ENCODE measurements at places on chromosomes 3 and 15. TPM values are rescaled to one million over a fixed set of nuclear protein-coding genes. Genes with fewer than 3 reads are reported as not detected.

The HIGD2B gene
- not detected for polyA plus RNA-seq

The SAMD7 gene
- polyA plus RNA-seq = not detected

The SHC4 gene
- 4.5 TPM for polyA plus RNA-seq

The LRRC34 gene
- polyA plus RNA-seq = 1.1 TPM

The FSTL1 gene
- 12.3 TPM for polyA plus RNA-seq

The GABRB3 gene
- 74.6 TPM for polyA plus RNA-seq

The HHLA2 gene
- polyA plus RNA-seq = not detected

The RLBP1 gene
- 0.16 TPM for polyA plus RNA-seq

The SLC15A2 gene
- 1.6 TPM for polyA plus RNA-seq

The CFAP91 gene
- 12.5 TPM for polyA plus RNA-seq

The IMPG2 gene
- polyA plus RNA-seq = 5.2 TPM

The SNX22 gene
- polyA plus RNA-seq = 0.38 TPM

The SLC7A14 gene
- 5.1 TPM for polyA plus RNA-seq

The RASGRP1 gene
- polyA plus RNA-seq = 3.1 TPM

The SLC22A14 gene
- 0.16 TPM for polyA plus RNA-seq

The TRIM71 gene
- polyA plus RNA-seq = 4.0 TPM

The PLAAT1 gene
- 10.7 TPM for polyA plus RNA-seq

The EDEM1 gene
- 11.9 TPM for polyA plus RNA-seq

The GABRA5 gene
- polyA plus RNA-seq = 25.3 TPM

The STRIT1 gene
- polyA plus RNA-seq = 1.1 TPM

The ABI3BP gene
- polyA plus RNA-seq = 0.10 TPM

The RPP14 gene
- 13.0 TPM for polyA plus RNA-seq

The COL6A6 gene
- not detected for polyA plus RNA-seq

The CHRNB4 gene
- not detected for polyA plus RNA-seq

The HTR3D gene
- not detected for polyA plus RNA-seq

The POLR2M gene
- polyA plus RNA-seq = 204 TPM

The PCSK6 gene
- polyA plus RNA-seq = 1.4 TPM

The KLHL24 gene
- polyA plus RNA-seq = 86.1 TPM

The MST1R gene
- 4.2 TPM for polyA plus RNA-seq

The AADAC gene
- not detected for polyA plus RNA-seq

The SUSD5 gene
- 0.74 TPM for polyA plus RNA-seq

The LRRC31 gene
- polyA plus RNA-seq = not detected

The CLDN1 gene
- 1.3 TPM for polyA plus RNA-seq

The PTH1R gene
- polyA plus RNA-seq = not detected

The TUSC7 gene
- not detected for polyA plus RNA-seq

The NEK10 gene
- polyA plus RNA-seq = 17.6 TPM

The CCRL2 gene
- polyA plus RNA-seq = not detected

The KNL1 gene
- 0.38 TPM for polyA plus RNA-seq

The SLC28A1 gene
- polyA plus RNA-seq = not detected

The LEKR1 gene
- 0.14 TPM for polyA plus RNA-seq

The AKAP13 gene
- polyA plus RNA-seq = 9.1 TPM

The HDDC3 gene
- 20.1 TPM for polyA plus RNA-seq

The CILP gene
- 1.4 TPM for polyA plus RNA-seq

The SLCO3A1 gene
- 14.2 TPM for polyA plus RNA-seq

Measured in neural cell (in vitro differentiated cells).